Progenitor cell of endocrine pancreas (in vitro differentiated cells): ENCODE measurements at places on chromosomes 2 and 18. TPM values are rescaled to one million over a fixed set of nuclear protein-coding genes. Genes with fewer than 3 reads are reported as not detected.

The OSBPL6 gene
- total RNA-seq = 2.0 and 2.4 TPM in 2 replicates

DNA sequence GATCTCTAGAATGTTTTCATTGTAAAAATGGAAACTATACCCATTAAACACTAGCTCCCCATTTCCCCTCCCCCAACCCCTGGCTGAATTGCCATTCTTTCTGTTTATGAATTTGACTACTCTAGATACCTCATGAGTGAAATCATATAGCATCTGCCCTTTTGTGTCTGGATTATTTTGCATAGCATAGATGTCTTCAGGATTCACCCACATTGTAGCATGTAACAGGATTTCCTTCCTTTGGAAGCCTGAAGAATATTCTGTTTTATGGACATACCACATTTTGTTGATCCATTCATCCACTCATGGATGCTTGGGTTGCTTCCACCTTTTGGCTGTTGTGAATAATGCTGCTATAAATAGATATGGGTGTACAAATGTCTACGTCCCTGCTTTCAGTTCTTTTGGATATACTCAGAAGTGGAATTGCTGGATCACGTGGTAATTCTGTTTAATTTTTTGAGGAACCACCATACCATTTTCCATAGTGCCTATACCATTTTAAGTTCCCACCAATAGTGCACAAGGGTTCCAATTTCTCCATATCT lies 7.7 kb upstream of the ASB1 start:
- H3K36me3 ChIP-seq = no peaks in the 10 kb centered on the region
- no peaks in the 10 kb centered on the region for H3K27me3 ChIP-seq
- H3K4me3 ChIP-seq = no peak overlapping the region
- no peak overlapping the region for H3K27ac ChIP-seq
- H3K4me1 ChIP-seq = peaks cover 20% of the 10 kb centered on the region

The LIMS1 gene
- total RNA-seq = 35.6 and 37.7 TPM in 2 replicates

The SERPINB4 gene
- not detected in 2 replicates for total RNA-seq
